Stimulated activated CD4-positive, alpha-beta T cell treated with anti-CD3 and anti-CD28 coated beads, Interleukin-4, amount 100 ng/mL, for 48 hours (primary cell): ENCODE measurements at places on chromosomes 5 and 9.

- no peak for DNase-seq
These were observed 1.9 kb upstream of the ERBIN start for GRCh38 chr5:65924366-65925043.

- DNase-seq = no peak
These were observed 47.8 kb downstream of the THOC3 start for GRCh38 chr5:175920231-175920811.

GRCh38 chr9:6126377-6126776, 89.2 kb upstream of the IL33 start:
- DNase-seq = no peak

DNA sequence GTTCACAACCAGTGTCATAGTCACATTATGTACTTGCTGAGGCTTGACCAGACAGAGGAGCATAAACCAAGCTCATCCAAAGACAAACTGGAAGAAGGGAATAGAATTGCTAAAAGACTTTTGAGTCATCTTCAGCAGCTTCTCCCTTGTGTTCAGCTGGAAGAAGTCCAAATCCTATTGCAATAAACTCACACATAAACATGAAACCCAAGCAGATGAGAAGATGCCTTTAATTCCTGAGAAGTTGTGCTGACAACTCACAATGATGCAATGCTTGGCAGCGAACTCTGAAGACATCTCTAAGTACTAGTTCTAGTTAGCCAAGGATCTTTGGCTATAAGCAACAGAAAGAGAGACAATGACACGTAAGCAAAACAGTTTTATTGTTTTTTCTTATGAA, 642.1 kb downstream of the KCTD16 start:
- DNase-seq = no peak

- no peak for DNase-seq
These were observed 85.0 kb upstream of the TAF11L2 start for GRCh38 chr5:17412760-17413671.

- no peak for DNase-seq
These were observed 223.5 kb upstream of the PCSK5 start for GRCh38 chr9:75666856-75667554.

DNA sequence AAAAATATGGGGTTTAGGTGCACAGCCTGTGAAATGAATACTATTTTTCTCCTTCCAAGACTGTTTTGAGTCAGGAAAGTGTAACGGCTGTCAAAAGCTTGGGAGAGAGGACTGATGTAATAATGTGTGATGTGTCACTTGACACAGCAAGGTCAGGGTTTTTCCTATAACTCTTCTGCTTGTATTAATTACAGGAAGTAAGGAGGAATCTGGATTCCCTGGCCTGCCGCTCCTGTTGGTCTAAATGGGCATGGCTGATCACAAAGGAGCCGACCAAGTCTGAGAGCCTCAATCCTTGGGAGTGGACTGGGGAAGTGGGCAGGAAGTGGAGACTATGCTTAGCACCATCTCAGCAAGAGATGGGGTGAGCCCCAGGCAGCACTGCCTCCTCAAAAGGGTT, 16.7 kb upstream of the SLC28A3 start:
- DNase-seq = no peak

GRCh38 chr5:9605041-9605838, 24.9 kb downstream of the TAS2R1 start:
- no peak for DNase-seq

- DNase-seq = no peak
These were observed 117.9 kb upstream of the CKMT2 start for GRCh38 chr5:81115261-81115660.

GRCh38 chr5:1348986-1349245, 4.0 kb upstream of the CLPTM1L start:
- DNase-seq = no peak

GRCh38 chr9:29564564-29564963, 1991.3 kb upstream of the C9orf72 start:
- DNase-seq = no peak

DNA sequence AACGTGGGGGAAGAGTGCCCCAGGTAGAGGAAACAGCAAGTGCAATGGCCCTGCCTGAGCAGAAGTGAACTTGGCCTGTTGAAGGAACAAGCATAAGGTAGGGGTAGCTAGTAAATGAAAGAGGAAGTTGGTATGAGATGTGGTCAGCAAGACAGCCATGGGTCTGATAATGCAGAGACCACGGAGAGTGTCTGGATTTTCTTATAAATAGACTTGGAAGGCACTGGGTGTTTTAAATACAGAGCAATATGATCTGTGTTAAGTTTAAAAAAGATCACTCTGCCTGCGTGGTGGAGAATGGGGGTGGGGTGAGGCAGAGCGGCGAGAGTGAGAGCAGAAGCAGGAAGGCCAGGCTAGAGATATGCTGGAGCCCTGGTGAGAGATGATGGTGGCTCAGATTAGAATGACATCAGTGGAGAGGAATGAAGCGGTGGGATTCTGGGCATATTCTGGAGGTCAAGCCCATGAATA, 4.2 kb downstream of the ADAM19 start:
- no peak for DNase-seq

DNA sequence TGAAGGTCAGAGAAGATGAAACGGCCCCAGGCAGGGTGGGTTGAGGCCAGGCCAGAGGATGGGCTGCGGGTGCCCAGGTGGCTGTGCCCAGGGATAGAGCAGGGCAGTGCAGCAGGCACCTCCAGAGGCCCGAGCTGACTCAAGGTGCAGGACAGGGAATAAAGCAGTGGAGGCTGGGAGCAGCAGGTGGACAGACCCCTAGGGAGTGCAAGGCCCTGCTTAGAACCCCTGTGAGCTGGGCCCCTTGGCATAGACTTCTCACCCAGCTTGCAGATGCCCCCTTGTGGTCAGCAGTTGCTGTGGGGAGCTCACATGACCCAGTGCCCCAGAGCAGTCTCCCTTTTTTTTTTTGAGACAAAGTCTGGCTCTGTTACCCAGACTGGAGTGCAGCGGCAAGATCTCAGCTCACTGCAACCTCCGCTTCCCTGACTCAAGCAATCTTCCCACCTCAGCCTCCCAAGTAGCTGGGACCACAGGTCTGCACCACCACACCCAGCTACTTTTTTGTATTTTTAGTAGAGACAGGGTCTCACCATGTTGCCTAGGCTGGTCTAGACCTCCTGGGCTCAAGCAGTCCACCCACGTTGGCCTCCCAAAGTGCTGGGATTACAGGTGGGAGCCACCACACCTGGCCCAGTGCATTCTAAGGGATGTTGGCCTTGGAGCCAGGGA, 118.8 kb downstream of the WNK2 start:
- peak; percentile 49 for DNase-seq

GRCh38 chr5:151051066-151051930, 29.5 kb downstream of the TNIP1 start:
- DNase-seq = peak; percentile 60

GRCh38 chr5:112907166-112907631, 14.8 kb downstream of the REEP5 start:
- no peak for DNase-seq

DNA sequence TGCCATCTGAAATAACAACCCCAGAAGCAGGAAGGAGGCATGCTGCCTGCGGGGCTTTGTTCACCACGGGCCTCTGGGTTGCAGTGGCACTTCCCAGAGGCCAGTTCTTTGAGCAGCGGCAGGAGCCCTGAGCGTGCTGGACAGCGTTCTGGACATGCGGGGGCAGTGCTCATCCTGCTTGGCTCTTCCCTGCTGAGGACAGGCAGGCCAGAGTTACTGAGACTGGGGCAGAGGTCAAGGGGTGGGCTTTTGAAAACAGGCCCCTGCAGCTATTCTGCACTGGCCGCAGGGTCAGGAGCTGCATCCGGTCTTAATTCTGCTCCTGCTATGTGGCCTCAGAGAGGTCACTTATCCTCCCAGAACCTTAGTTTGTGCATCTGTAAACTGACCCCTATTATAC, 258.6 kb downstream of the FSTL4 start:
- no peak for DNase-seq

DNA sequence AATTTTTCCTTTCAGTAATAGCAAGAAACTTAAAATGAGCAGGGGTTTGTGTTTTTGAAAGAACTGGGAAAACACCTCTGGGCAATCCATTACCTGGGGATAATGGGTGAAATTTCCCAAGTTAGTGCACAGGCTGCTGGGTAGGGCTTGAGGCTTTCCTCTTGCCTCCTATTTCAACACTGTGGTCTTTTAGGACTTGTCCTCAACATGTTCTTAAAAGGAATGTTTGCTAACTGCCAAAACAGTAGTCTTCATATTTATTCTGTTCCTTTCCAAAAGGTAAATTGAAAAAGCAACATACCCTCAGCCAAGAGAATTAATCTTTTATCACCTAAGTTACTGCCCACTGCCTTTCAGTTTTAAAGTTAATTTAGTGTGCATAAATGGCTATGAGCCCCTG, 158.3 kb upstream of the CCDC152 start:
- no peak for DNase-seq

DNA sequence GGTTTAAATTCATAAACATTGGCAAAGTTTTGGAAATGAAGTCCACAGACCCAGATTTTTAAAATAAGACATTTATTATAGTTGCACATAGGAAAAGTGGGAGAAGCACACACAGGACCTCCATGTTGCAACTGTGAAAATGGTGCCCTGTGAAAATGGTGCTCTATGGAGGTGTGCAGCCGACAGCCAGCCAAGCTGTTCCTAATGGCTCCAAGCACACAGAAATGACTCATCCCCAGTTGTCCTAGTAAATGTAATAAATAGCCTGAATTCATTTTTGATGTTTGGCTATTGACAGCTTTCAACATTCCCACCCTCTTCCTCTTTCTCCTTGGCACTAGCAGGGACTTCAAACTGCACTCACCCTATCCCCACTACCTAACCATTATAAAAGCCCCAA, 590.9 kb downstream of the CAAP1 start:
- no peak for DNase-seq

DNA sequence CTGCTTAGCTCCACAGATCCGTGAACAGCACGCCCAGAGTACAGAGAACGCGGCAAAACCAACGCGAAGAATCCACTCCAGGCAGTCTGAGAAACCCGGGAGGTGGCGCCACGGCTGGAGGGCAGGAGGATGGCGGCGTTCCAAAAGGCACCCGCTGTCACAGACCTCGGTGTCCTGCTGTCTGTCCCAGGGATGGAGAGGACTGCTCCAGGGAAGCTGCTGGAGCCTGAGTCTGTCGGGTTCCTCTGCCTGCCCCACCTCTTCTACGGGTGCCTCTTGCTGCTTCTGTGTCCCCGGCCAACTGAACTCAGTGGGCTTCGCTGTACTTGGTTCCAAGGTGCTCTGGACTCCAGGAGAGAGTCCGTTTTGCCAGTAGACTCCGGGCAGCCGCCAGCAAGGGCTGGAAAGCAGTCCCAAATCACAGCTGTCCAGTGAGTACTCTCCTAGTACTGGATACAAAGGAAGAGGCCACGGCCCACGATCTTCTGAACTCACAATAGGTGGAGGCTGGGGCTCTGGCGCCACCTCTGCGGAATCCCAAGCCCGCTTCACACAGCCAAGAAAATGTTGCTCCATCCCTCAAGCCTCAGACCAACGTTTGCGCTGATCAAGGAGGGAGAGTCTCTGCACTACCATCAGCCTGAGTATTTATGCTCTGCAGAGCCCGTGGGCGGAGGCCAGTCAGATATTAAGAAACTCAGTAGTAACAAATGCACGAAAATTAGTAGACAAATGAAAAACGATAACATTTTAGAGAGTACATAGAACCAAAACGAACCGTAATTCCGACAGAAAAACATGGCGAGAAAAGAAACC, 440 bp downstream of the ANXA2R start:
- DNase-seq = peak; percentile 51

DNA sequence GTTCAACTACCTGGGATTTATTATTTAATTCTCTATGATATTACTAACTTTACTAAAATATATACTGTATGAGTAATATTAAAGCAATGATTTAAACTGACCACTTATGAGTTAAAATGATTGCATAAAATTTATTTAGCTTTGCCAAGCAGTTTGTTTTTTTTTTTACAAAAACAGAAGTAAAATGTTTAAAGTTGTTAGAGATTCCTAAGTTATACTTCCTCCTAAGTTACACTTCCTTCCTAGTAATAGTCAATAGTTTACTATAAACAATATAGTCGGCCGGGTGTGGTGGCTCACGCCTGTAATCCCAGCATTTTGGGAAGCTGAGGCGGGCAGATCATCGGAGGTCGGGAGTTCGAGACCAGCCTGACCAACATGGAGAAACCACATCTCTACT, 23.7 kb upstream of the LRRC19 start:
- DNase-seq = no peak

DNA sequence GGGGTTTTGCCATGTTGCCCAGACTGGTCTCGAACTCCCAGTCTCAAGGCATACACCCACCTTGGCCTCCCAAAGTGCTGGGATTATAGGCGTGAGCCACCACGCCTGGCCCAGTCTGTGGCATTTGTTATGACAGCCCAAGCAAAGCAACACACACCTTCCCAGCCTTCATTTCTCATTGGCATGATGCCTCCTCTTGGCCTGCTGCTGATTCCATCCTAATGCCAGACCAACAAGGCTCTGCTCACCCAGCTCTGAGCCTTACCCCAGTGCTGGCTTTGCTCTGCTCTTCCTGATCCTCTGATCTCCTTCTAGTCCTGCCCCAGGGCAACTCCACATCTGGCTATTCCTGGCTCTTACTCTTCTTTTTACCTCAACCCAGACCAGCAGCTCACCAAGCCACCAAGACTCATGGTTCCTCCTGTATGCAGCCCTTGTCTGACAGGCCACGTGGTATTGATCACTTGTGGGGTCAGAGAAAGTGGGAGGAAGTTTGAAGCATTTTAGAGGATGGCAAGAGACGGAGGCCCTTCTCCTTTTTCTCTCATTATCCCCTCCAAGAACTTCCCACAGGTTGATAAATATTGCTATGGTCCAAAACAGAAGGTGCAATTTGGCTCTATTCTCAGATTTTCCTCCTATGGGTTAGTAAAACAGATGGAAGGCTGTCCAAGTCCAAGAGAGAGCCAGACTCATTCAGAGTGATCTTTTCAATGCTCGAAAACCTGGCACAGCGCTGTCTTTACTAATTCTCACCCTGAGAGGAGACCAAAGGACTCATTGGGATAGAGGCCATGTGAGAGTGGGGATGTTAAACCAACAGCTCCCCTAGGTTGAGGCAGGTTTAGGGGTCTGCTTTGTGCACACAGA, 958 bp downstream of the CD180 start:
- DNase-seq = no peak

- no peak for DNase-seq
These were observed 438 bp upstream of the LAMC3 start for GRCh38 chr9:131008563-131008908.

GRCh38 chr9:36091026-36091953, 45.2 kb upstream of the GLIPR2 start:
- no peak for DNase-seq

DNA sequence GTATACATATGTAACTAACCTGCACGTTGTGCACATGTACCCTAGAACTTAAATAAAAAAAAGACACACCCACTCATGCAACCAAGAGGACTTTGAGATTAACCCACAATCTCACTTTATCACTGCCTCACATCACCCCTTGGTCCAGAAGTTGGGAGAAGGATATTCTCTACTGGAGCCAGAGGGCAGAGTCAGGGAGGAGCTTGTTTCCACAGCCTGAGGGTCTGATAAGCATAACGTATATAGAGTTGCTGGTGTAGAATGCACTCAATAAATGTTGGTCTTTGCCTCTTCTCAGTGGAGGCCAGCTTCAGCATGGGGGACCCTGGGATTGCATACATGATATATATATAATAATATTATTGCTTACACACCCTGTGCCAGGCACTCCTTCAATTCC, 10.1 kb downstream of the KCNV2 start:
- no peak for DNase-seq
